ENCODE measurements at places on chromosomes 4 and X. TPM values are rescaled to one million over a fixed set of nuclear protein-coding genes. Genes with fewer than 3 reads are reported as not detected.

Gene GPR34
- not detected for total RNA-seq

Gene TLR6
- total RNA-seq = 0.07 TPM

Gene FGFRL1
- total RNA-seq = 26.1 TPM

Gene NUP62CL
- total RNA-seq = 4.3 TPM

Gene AR
- total RNA-seq = 3.5 TPM

Gene UGT2B17
- total RNA-seq = not detected

Gene MRFAP1L1
- total RNA-seq = 57.7 TPM

Gene EGFL6
- 0.75 TPM for total RNA-seq

Gene ARHGAP36
- total RNA-seq = 0.37 TPM

Gene PPM1K
- total RNA-seq = 10.2 TPM

Gene POU4F2
- total RNA-seq = not detected

Gene SYN1
- 11.7 TPM for total RNA-seq

Gene DCAF4L1
- total RNA-seq = 0.07 TPM

Gene ALB
- total RNA-seq = not detected

Gene UTP3
- 51.9 TPM for total RNA-seq

Gene FAM13A
- total RNA-seq = 12.9 TPM

Gene SHROOM3
- total RNA-seq = 27.6 TPM

Gene CT45A8
- total RNA-seq = not detected

Gene PPP2R2C
- 8.1 TPM for total RNA-seq
